ENCODE measurements at places on chromosomes 3 and 15. TPM values are rescaled to one million over a fixed set of nuclear protein-coding genes. Genes with fewer than 3 reads are reported as not detected.

GRCh38 chr3:27673701-27674100, 48.4 kb downstream of the EOMES start:
- no peak for DNase-seq
- H3K27me3 ChIP-seq = no peaks in the 10 kb centered on the region
- H3K27ac ChIP-seq = no peak overlapping the region
- H3K4me3 ChIP-seq = no peak overlapping the region

DNA sequence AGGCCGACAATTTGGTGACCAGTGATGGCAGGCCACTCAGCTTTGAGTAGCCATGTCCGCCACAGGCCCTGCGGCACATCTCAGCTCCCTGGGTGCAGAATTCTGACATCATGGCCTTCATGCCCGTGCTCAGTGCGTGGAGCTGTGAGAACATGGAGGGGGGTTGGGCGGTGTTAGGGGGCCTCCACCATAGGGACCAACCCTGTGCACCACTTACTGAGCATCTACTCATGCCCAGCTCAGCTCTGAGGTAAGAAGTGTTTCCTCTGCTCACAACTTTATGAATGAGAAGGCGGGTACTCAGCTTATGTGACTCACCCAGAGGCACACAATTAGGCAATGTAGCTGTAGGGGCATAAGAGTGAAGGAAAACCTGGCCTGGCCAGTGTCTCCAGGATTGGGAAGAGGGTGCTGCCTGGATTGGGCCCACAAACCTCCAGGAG, 10.5 kb downstream of the ACOX2 start:
- no peak overlapping the region for H3K27ac ChIP-seq
- H3K27me3 ChIP-seq = no peaks in the 10 kb centered on the region
- H3K4me1 ChIP-seq = no peaks in the 10 kb centered on the region
- H3K36me3 ChIP-seq = no peaks in the 10 kb centered on the region
- H3K4me3 ChIP-seq = no peak overlapping the region

GRCh38 chr3:158102242-158103080, 3.8 kb downstream of the SHOX2 start:
- no peak overlapping the region for H3K27ac ChIP-seq
- peaks cover 100% of the 10 kb centered on the region for H3K27me3 ChIP-seq
- no peaks in the 10 kb centered on the region for H3K4me1 ChIP-seq
- no peak overlapping the region for H3K4me3 ChIP-seq
- no peak for DNase-seq
- H3K36me3 ChIP-seq = no peaks in the 10 kb centered on the region

- H3K27ac ChIP-seq = no peak overlapping the region
- no peaks in the 10 kb centered on the region for H3K36me3 ChIP-seq
- H3K4me1 ChIP-seq = no peaks in the 10 kb centered on the region
Measured at GRCh38 chr15:51793521-51794305, 35.7 kb upstream of the TMOD3 start.

DNA sequence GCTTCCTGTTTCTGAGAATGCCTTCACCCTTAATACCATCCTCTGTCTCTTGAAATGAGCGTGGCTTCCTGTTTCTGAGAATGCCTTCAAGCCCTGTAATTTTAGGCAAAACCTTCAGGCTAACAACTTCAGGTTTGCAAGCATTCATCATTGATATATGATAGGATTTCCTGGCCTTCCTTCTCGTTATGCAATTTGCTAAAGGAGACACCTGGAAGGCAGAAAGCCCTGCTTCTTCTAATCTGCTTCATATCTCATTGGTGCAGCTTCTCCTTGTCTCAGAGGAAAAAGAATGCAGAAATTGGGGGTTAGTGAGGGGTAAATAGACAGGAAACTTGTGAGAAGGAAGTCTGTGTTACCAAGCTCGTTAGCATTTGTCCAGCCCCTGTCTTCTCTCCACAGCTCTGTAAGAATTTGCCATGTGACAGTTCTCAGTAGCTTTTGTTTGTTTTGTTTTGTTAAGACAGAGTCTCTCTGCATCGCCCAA, 7.3 kb downstream of the ARL6IP5 start:
- H3K27me3 ChIP-seq = no peaks in the 10 kb centered on the region
- no peak overlapping the region for H3K4me3 ChIP-seq
- no peaks in the 10 kb centered on the region for H3K36me3 ChIP-seq
- peaks cover 43% of the 10 kb centered on the region for H3K4me1 ChIP-seq

DNA sequence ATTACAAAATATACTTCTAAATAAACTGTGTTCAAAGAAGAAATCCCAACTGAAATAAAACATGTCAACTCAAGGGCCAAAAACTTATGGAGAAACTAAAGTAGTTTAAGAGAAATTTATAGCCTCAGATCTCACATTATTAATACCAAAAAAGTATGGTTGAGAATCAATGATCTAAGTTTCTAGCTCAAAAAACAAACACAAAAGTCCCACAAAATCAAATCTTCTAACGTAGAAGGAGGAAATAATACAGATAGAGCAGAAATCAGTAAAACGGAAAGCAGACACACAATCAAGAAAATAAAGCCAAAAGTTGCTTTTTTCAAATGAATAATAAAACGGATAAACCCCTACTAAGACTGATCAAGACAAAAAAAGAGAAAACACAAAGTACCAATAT, 2.9 kb downstream of the SUSD5 start:
- peaks cover 3% of the 10 kb centered on the region for H3K4me1 ChIP-seq
- H3K36me3 ChIP-seq = no peaks in the 10 kb centered on the region
- peaks cover 53% of the 10 kb centered on the region for H3K27me3 ChIP-seq
- H3K27ac ChIP-seq = no peak overlapping the region
- H3K4me3 ChIP-seq = no peak overlapping the region

DNA sequence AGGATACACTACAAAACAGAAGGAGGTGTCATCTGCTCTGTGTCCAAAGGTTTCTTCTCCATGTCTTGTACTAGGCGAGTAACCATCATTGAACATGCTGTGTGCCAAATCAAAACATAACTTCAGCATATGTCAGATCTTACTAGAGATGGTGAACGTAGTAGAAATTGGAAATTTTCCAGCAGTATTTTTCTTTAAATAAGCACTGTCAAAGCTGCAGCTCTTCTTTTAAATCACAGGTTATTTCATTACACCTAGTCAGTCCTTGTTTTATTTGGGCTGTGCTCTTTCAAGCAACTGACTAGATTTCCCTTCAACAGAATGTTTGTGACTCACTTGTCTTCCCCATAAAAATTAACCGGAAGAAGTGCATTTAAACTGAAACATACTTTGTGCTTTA, 46.5 kb downstream of the MSL2 start:
- H3K36me3 ChIP-seq = peaks cover 30% of the 10 kb centered on the region
- no peaks in the 10 kb centered on the region for H3K27me3 ChIP-seq
- DNase-seq = no peak
- no peak overlapping the region for H3K4me3 ChIP-seq
- H3K27ac ChIP-seq = no peak overlapping the region
- H3K4me1 ChIP-seq = no peaks in the 10 kb centered on the region

DNA sequence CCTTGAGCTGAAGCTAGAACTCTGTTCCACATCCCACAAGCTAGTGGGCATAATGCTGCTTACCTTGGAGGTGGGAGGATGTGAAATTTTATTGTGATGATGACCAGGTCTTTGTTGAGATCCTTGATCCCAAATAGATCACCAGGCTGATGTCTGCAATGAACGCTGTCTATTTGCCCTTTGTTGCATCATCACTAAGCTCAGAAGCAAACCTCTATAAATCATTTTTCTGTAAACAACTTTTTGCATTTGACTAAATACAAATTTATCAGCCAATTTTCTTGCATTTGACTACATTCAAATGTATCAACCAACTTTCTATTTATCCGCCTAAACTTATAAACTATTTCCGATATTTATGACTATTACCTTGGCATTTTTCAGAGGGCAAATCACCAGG, 9.7 kb downstream of the CCDC80 start:
- H3K4me3 ChIP-seq = no peak overlapping the region
- H3K36me3 ChIP-seq = no peaks in the 10 kb centered on the region
- H3K27ac ChIP-seq = no peak overlapping the region
- no peak for DNase-seq

GRCh38 chr3:157531771-157532170, 28.6 kb upstream of the VEPH1 start:
- H3K36me3 ChIP-seq = no peaks in the 10 kb centered on the region
- peaks cover 5% of the 10 kb centered on the region for H3K4me1 ChIP-seq
- H3K27ac ChIP-seq = no peak overlapping the region
- no peak overlapping the region for H3K4me3 ChIP-seq
- DNase-seq = no peak

DNA sequence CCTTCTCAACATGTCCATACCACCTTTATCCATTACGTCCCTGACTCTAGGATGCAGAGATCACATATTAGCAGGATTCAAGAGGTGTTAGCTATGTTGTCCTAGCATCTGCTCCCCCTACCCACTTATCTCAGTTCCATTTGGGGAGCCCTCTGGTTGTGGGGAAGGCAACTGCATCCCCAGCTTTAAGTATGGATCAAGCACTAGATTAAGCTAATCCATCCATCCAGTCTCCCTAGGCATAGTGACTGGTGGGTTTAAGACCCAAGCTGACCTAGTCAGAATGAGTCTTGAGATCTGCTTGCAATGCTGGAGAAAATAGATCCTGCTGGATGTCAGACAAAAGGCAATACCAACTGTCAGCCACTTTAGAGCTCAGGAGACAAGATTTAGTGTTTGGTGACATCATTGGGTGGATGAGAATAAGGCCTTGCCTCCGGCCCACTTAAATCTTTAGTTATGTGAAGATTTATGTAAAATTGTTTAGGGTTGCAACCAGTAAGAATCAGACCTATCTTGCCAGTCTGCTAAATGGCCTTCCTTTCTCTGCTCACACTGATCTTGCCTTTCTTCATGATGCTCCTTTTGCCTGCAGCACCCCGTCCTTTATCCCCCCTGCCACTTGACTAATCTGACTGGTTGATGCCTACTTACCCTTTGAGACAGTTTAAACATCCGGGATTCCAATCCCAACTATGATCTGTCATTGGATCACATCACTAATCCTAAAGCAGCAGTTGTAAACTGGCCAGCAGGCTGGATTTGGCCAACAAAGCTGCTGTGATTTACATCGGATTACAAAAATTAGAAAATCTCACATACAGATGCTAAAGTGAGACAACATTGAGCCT, 2.1 kb upstream of the ISY1 start:
- H3K27ac ChIP-seq = peak overlapping the region; percentile 98
- peak; percentile 12 for DNase-seq
- no peaks in the 10 kb centered on the region for H3K27me3 ChIP-seq
- no peak overlapping the region for H3K4me3 ChIP-seq
- H3K36me3 ChIP-seq = peaks cover 16% of the 10 kb centered on the region
- peaks cover 7% of the 10 kb centered on the region for H3K4me1 ChIP-seq

GRCh38 chr3:98148751-98149150, 1.5 kb downstream of the OR5H14 start:
- no peak overlapping the region for H3K27ac ChIP-seq
- H3K27me3 ChIP-seq = no peaks in the 10 kb centered on the region
- no peaks in the 10 kb centered on the region for H3K4me1 ChIP-seq
- no peaks in the 10 kb centered on the region for H3K36me3 ChIP-seq
- H3K4me3 ChIP-seq = no peak overlapping the region

GRCh38 chr3:174541708-174542315, 317.3 kb upstream of the NAALADL2 start:
- peak; percentile 5 for DNase-seq
- H3K27ac ChIP-seq = no peak overlapping the region
- H3K27me3 ChIP-seq = no peaks in the 10 kb centered on the region
- no peaks in the 10 kb centered on the region for H3K4me1 ChIP-seq
- no peak overlapping the region for H3K4me3 ChIP-seq
- H3K36me3 ChIP-seq = no peaks in the 10 kb centered on the region

GRCh38 chr15:82805994-82806406, at the start of gene FSD2:
Gene FSD2 (minus strand): TSS chr15:82806069. CDS start chr15:82787390, 18,679 bp downstream.
- H3K36me3 ChIP-seq = no peaks in the 10 kb centered on the region
- peaks cover 44% of the 10 kb centered on the region for H3K4me1 ChIP-seq

DNA sequence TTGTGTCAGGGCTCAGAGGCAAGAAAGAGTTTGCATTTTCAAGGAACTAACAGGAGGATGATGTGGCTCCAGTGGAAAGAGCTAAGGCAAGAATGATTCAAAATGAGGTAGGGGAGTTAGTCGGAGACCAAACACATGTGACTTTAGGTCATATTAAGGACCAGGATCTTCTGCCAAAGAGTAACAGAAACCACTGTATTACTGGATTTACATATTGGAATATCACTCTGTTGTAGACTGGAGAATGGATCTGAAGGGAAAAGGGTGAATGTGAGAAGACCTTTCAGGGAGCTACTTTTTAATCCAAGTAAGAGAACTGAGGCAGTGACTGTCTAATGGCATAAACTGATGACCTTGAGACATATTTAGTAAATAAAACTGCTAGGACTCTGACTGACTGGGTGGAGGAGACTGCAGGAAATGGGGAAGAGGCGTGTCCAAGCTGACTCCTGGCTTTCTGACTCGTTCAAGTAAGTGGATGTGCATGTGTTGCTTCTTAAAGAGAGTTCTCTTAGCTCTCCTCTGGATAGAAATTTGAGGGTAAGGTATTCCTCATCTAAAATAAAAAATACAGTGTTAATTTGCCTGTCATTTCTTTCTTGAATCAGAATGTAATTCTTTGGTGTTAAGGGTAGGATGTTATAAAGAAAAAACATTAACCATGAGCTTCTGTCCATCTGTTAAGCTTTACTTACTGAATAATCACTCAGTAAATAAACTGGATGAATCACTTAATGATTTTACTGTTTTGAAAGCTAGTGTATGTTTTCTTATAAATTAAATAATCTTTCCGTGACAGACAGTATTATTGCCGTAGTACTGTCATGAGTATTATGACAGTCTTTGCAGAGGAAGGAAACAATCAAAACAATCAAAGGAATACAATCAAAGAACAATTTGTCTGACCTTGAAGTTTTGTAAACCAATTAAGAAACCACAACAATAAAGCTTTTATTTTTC, 58.3 kb upstream of the CFAP20DC start:
- no peaks in the 10 kb centered on the region for H3K4me1 ChIP-seq
- H3K4me3 ChIP-seq = no peak overlapping the region
- no peaks in the 10 kb centered on the region for H3K36me3 ChIP-seq
- no peak overlapping the region for H3K27ac ChIP-seq

Gene HRH1
- not detected for total RNA-seq

Gene SKOR1
- total RNA-seq = 1.1 TPM

Gene SLC28A1
- 0.24 TPM for total RNA-seq

Gene ZKSCAN7
- 27.4 TPM for total RNA-seq

Gene ECT2
- 39.1 TPM for total RNA-seq

Gene OTOL1
- total RNA-seq = 0.07 TPM

Gene PPM1L
- 13.5 TPM for total RNA-seq

Gene LHFPL4
- total RNA-seq = not detected

Gene CDHR4
- not detected for total RNA-seq

Gene CHRFAM7A
- total RNA-seq = 2.0 TPM

Gene LRCH3
- 38.9 TPM for total RNA-seq

Data from cardiac muscle cell (in vitro differentiated cells and primary cell).